ENCODE measurements at places on chromosomes 3 and 15. TPM values are rescaled to one million over a fixed set of nuclear protein-coding genes. Genes with fewer than 3 reads are reported as not detected.

Gene TAGLN3
- polyA plus RNA-seq, result 1.8 TPM

Gene SNTN
- polyA plus RNA-seq, result not detected

Gene KBTBD13
- polyA plus RNA-seq, result 0.19 TPM

Gene BCHE
- 18.5 TPM for polyA plus RNA-seq

Gene KBTBD12
- polyA plus RNA-seq, result 1.1 TPM

Gene SI
- not detected for polyA plus RNA-seq

Gene EOGT
- 25.2 TPM for polyA plus RNA-seq

Data from urinary bladder (tissue), 4 donors.